NCI-H526 treated with DMSO at 0.1 percent for 48 hours (cell line): ENCODE measurements at places on chromosomes 7 and 10.

- DNase-seq: no peak
Measured at GRCh38 chr7:130927564-130927963, 193.6 kb upstream of the KLF14 start.

DNA sequence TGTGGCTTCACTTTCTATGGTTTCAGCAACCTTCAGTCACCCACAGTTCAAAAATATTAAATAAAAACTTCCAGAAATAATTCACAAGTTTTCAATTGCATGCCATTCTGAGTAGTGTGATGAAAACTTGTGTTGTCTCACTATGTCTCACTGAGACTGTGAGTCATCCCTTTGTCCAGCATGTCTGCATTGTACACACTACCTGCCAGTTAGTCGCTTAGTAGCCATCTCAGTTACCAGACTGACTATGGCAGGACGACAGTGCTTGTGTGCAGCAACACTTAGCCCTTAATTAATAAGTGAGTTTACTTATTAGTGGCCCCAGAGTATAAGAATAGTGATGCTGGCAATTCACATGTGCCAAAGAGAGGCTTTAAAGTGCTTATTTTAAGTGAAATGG lies 22.5 kb downstream of the CCDC186 start:
- DNase-seq: no peak

- no peak for DNase-seq
Measured at GRCh38 chr7:30992414-30992813, 28.7 kb downstream of the GHRHR start.

DNA sequence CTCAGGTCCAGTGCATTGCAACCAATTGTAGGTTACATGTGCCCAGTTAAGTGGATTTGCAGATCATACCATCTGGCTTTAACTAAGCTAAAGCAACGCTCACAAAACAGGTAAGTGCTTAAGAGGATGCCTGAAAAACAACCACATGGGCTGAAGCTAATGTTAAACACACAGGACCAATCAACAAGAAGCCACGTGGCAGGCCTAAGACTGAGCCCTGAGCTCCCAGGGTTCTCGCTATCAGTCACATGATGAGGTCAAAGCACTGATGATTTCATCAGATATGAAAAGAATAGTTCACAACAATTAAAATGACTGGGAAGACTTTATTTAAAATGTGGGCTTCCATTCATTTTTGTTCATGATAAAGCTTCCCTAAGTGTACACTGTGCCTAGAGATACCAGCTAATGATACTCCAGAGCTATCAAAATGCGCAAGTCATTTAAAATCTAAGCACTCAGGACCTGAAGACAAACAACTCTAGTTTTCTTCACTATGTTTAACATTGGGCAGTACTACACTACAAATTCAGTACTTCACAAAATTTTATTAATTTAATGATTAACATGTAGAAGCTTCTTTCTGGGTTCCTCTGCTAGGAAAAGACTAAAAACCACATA lies 90.6 kb downstream of the PIP4K2A start:
- no peak for DNase-seq

- DNase-seq: no peak
Measured at GRCh38 chr10:98472196-98472595, 25.5 kb upstream of the HPS1 start.

- no peak for DNase-seq
Measured at GRCh38 chr7:6256677-6257535, 15.5 kb downstream of the CYTH3 start.

DNA sequence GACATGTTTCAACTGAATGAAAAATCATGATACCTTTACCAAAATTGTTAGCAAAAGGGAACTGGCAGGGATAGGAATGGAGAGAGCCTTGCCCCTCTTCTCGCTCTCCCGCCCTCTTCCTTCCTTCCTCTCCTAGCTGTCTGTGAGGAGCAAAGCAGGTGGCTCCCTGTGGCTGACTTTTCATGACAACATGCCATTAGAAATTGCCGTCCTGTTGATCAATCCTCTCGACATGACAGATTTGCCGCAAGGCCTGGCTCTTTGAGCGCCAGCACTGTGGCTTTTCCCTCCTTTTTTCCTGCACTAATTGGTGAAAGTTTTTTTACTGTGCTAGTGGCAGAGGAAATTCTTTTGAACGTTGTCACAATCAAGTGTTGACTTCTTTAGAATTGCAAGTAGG lies 171.1 kb downstream of the TCF7L2 start:
- no peak for DNase-seq

GRCh38 chr7:139488810-139489209 lies 5.3 kb upstream of the KLRG2 start:
- no peak for DNase-seq

DNA sequence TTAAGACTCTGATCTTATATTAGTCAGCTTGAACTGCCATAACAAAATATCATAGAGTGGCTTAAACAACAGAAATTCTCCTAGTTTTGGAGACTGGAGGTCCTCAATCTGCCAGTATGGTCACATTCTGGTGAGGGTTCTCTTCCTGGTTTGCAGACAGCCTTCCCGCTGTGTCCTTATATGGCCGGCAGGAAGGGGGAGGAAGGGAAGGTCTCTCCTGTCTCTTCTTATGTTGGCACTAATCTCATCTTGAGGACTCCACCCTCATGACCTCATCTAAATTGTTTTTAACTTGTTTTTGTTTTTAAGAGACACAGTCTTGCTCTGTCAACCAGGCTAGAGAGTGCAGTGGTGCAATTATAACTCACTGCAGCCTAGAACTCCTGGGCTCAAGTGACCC lies 53.1 kb downstream of the VPS41 start:
- no peak for DNase-seq

GRCh38 chr7:3103614-3104398 lies 60.1 kb upstream of the CARD11 start:
- DNase-seq: no peak

GRCh38 chr7:15938115-15938514 lies 251.6 kb upstream of the MEOX2 start:
- no peak for DNase-seq

DNA sequence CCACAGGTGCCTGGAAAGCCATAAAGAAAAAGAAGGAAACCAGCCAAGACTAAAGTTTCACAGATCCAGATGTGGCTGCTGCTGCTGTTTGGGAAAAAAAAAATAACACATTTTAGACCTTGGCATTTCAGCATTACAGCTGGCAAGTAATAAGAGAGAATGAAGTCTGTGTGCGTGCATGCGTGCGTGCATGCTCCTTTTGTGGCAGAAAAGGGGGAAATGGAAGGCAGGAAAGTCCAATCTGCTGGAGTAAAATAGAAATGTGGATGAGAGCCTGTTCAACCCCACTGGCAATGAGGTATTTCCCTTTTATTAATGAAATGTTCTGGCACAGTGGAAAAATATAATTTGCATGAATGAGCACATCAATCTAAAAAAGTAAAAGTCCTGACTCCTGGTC lies 137.0 kb upstream of the SEMA3A start:
- no peak for DNase-seq

GRCh38 chr10:44301781-44302355 lies 83.0 kb downstream of the CXCL12 start:
- DNase-seq: no peak

DNA sequence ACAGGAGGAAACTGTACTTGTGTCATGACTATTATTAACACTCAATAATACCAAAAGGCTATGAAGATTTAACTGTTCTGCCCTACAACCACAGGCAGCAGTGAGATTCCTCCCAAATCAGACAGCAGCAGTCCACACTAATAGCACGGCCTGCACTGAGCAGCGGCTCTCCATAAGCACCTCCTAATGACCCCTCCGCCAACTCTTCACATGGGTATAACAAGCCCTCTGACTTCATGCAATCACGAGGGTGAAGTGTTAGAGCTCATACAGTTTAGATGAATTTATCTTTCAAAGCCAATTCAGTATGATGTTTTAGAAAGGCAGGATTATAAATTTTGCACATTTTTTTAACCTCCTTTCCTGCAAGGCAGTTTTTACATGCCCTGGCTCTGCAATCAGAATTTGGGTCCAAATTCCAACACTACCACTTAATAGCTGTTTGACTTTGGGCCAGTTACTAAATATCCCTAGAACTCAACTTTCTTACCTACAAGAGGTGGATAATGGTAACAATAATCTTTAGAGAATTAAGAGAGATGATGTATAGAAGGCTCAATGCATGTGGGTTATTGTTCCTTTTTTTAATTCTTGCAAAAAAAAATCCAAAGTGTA lies 617.1 kb downstream of the KCNMA1 start:
- DNase-seq: no peak

- no peak for DNase-seq
Measured at GRCh38 chr7:6228361-6229229, 43.8 kb downstream of the CYTH3 start.

- DNase-seq: peak; percentile 36
Measured at GRCh38 chr7:155069992-155070751, at the start of gene HTR5A. HTR5A (plus strand) TSS chr7:155070324; CDS start chr7:155070900, 576 bp downstream.

- DNase-seq: no peak
Measured at GRCh38 chr7:99898836-99899235, 20.5 kb downstream of the TRIM4 start.

DNA sequence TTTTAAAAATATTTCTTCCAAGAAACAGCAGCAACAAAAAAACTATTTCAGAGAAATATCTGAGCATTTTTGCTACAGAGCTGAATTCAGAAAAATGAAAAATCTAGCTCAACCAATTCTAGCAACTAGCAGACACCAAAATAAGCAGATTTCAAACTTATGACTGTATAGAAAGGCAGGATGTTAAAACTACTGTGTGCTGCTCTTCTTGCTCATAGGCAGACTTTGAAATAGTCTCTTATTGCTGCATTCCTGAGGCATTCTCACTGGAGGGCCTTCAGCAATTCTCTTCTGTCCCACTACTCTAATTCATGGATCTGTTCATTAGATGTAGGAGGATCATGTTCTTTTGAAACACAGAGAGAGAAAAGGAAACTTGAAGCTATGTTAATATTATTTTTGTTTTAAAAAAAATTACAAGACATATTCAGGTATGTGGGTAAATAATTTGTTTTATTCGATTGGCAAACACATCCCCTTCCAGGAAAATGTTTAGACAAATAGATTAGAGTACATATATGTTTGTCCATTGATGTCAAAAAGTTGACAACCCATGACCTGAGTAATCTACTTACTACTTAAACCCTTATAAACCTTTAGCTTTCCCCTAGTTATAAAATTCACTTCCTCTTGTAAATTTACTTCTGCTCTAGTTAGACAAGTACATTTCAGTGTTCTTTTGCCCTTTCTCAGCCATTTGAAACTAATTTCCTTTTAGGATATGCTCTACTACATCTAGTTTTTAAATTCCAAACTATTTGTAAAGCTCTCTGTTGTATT lies 428.2 kb upstream of the POT1 start:
- no peak for DNase-seq

GRCh38 chr10:34360984-34361383 lies 454.1 kb downstream of the PARD3 start:
- no peak for DNase-seq

- DNase-seq: no peak
Measured at GRCh38 chr10:72564596-72564995, 61.3 kb downstream of the MICU1 start.

DNA sequence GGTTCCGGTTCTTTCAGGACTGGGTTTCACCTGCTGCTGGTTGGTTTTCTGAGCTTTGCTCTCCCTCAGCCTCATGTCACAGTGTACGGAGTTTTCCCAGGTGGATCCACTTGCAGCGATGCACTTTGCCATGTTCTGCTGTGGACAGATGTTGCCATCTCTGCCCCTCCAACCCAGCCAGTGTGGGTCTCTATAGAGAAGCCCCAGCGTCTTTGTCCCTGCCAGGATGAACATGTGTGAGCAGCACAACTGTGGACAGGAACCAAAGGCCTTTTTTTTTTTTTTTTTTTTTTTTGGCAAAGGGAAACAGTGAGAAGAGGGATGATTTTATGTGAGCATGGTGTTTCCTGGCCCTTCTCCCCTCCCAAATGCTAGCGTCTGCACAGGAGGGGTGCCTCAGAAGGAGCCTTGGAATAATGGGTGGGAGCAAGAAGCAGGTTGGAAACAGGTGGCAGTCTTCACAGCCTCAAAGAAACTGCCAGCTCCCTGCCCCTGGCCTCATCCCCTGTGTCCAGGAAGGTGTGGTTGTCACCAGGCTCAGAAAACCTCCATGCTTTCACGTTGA lies 106.5 kb downstream of the RPS24 start:
- no peak for DNase-seq

GRCh38 chr10:113617086-113617485 lies 46.8 kb downstream of the NRAP start:
- no peak for DNase-seq

- no peak for DNase-seq
Measured at GRCh38 chr10:3376631-3377030, 204.0 kb upstream of the PITRM1 start.

DNA sequence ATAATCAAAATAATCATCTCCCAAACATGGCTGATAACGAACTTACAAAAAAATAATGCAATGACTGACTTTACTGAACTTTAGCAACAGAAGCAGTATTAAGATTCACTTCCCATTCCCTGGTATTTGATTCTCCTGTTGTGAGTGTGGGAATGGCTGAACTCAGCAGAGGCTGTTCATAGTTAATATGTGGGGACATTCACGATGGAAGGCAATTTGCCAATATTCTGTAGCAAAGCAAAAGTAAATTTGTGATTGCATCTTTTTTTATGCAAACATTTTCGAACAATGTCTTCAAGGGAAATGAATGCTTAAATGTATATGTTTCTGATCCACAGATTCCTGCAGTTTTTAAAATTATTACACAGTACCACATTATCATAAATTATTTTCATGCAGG lies 431.7 kb upstream of the KLF6 start:
- no peak for DNase-seq

DNA sequence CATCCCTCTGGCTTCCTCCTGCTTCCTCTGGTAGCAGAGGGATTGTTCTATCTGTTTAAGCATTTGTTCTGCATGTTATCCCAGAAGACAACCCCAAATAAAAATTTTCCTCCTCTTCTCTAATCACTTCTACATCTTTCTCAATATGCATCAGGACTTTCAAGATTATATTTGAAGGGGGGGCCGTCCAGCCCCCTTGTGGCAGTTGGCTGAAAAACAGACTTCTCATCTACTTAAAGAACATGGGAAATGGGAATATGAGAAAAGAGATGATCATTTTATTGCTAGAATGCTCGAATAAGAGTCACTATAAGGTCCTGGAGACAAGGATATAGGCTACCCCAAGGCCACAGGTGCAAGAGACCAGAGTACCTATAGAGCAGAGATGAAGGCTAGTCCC lies 466.0 kb downstream of the REEP3 start:
- no peak for DNase-seq

GRCh38 chr7:47552621-47553020 lies 29.3 kb downstream of the TNS3 start:
- DNase-seq: no peak

DNA sequence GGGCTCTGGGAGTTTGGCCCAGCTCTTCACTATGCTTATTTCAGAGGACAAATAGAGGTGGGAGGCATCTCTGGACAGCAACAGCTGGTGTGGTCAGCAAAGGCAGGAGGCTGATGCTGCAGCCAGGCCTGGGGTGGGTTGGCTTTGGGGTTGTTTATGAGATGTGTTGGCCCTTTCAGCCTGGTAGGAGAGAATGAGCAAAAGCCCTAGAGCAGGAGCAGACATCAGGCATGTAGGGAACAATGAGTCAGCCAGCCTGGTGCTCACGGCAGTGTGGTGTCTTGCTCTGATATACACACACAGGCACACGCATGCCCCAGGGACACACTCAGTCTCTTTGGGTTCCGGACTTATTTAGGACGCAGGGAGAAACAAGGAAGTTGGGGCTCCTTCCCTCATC lies 157.1 kb downstream of the PRKCQ start:
- no peak for DNase-seq

GRCh38 chr10:24156686-24157085 lies 52.3 kb upstream of the KIAA1217 start:
- DNase-seq: no peak

GRCh38 chr10:125057158-125058001 lies 103.0 kb downstream of the CTBP2 start:
- DNase-seq: no peak
